ENCODE measurements at places on chromosomes 4 and X.

- no peak for DNase-seq
Measured at GRCh38 chrX:134469486-134469885, 9.5 kb downstream of the HPRT1 start.

GRCh38 chr4:126265888-126266287 is 951.1 kb downstream of the FAT4 start:
- no peak for DNase-seq

DNA sequence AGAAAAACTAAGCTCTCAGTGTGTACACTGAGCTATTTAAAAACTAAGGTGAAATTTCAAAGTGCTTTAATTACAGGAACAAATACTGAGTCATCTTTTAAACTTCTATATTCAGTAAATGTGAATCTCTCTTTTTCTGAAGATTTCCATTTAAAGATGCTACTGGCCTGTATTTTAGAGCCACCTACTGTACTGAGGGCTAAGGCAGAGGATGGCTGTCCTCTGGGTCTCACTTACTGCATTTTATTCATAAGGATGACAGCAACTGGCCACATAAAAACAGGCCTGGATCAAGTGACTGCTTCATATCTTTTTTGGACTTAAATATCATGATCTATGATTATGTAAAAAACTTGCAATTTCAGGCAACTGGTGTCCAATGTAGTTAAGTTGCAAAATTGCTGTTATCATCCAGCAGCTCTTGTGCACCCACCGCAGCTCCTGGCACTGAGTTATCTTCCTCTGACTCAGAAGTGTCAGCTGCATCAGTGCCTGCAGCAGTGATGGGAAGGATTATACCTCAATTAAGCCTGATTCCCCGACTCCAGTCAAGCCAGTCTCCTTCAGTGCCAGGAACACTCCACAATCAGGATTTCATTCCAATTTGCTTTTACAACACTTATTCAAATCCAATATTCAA is 1073.7 kb downstream of the PDHA2 start:
- DNase-seq, result no peak

- DNase-seq, result no peak
Measured at GRCh38 chr4:102553982-102554381, 52.8 kb downstream of the NFKB1 start.

DNA sequence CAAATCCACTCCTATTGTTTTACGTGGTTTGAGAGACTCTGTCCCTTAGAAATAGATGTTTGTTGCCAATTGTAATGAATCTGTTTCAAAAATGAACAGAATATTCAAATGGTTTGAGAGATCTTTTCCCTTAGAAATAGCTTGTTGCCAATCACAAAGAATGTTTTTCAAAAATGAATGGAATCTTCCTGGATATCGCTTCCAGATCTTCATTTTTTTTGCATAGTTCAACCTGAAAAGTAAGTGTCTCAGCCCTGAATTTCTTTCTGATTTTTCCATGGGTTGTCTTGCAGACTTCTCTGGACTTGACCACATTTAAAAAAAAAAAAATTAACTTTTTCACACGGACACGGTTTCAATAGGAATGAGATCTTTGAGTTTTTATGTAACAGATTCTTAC is 22.7 kb downstream of the SHOX start:
- no peak for DNase-seq

- DNase-seq, result peak; percentile 19
Measured at GRCh38 chr4:81472281-81473182, 825 bp upstream of the RASGEF1B start.

- no peak for DNase-seq
Measured at GRCh38 chr4:1488831-1489638, 82.8 kb upstream of the NKX1-1 start.

- no peak for DNase-seq
Measured at GRCh38 chr4:52841682-52842456, 20.2 kb upstream of the RASL11B start.

DNA sequence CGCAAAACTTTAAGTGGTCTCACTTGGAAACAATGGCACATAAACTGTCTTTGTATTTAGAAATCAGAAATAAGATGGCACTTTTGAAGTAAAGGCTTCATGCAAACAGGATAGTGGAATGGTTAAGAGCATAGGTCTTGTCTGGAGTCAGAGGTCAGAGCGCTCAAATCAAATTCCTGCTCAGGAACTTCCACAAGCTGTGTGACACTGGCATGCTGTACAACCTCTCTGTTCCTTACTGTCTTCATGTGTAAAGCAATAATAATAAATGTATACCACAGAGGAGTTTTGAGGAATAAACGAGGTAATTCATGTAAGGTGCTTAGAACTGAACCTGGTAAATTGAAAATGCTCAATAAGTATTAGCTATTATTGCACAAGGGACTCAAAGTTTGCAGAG is 43.4 kb upstream of the ACSL4 start:
- no peak for DNase-seq

- no peak for DNase-seq
Measured at GRCh38 chr4:152485726-152486276, 50.1 kb downstream of the FBXW7 start.

DNA sequence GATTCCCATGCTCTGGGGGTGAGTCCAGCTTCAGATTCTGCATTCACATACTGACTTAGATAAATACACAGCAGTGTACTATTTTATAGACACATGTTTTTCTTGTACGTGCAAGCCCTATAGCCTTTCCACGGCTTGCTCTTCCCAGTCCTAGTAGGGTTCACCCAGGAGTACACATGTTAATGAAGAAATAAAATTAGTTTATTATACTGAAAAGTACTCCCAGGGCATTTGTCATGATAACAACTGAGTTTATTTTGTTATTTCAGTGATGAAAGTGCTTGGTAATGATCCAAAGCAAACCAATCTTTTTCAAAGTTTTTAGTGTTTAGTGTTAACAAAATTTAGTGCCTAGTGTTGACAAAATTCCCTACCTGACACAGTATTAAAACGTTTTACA is 21.3 kb downstream of the MAPK10 start:
- no peak for DNase-seq

GRCh38 chr4:43782391-43782790 is 666.2 kb downstream of the KCTD8 start:
- DNase-seq, result no peak

GRCh38 chr4:55636656-55636999 is 530 bp upstream of the NMU start:
- no peak for DNase-seq

- DNase-seq, result peak; percentile 47
Measured at GRCh38 chr4:184097241-184097605, 120.5 kb downstream of the ENPP6 start.

DNA sequence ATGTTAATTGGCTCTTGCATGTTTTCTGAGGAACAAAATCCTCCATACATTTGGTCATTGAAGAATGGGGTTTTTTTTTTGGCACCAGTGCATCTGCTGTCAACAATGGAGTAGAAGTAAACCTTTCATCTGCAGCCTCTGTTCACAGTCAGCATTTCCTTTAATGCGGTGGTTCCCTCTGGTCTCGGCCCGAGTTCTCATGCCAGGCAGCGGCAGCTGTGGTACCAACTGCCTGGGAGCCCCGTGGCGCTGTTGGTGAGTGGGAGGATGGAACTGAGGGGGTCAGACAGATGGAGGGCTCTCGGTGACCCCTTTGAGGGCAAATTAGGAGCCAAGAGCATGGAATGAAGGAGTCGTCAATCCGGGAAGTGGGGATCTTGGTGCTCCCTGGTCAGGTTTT is 114.7 kb downstream of the AFF1 start:
- DNase-seq, result no peak

- no peak for DNase-seq
Measured at GRCh38 chr4:151418385-151418784, 9.4 kb downstream of the FHIP1A start.

DNA sequence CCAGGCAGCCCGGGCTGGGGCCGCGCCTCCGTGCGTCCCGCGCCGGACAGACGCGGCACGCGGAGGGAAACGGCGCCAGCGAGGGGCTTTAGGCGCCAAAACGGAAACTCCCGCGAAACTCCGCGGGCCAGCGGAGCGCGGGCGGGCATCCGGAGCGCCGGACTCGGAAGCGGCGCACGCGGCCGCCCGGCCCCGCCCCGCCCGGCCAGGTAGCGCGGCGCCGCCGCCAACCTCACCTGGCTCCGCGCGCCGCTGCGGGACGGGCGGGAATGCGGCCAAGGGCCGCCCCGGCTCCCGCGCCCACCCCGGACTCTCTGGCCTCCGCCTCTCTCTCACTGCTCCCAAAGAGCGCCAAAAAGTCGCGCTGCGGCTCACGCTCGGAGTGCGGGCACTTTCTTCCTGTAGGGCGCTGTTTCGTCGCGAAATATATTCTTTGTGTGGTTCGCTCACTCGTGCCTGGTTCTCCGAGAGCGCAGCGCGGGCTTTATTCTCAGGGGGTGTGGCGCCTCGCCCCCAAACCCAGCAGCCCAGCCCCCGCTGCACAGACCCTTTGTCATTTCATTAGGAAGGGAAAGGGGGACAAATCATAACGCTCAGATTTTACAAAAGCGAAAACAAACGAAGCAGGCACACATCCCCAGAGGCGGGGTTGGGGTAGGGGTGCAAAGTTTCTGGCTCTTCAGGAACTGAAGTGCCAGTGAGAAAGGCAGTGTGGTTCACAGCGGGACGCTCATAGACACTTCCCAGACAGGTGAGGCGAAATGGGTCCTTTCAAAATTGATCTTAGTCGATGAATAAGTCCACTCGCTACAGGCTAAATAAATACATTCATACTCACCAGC is 961 bp upstream of the MBNL3 start:
- peak; percentile 45 for DNase-seq

DNA sequence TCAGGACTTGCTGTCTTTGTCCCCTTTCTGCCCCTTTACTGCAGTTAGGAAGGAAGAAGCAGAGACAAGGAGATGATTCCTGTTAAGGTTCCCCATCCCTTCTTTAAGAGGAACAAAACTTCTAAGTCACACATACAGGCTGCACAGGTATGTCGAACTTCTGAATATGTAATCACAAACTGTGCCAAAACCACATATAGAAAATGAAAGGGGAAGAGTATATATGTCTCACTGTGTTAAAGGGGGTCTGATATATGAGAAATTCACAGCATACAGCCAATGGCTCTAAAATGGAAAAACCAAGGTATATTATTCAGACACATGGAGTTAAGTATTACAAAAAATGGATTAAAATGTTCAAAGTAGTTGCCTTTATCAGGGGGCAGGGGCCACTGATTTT is 11.7 kb downstream of the CFAP97 start:
- no peak for DNase-seq

DNA sequence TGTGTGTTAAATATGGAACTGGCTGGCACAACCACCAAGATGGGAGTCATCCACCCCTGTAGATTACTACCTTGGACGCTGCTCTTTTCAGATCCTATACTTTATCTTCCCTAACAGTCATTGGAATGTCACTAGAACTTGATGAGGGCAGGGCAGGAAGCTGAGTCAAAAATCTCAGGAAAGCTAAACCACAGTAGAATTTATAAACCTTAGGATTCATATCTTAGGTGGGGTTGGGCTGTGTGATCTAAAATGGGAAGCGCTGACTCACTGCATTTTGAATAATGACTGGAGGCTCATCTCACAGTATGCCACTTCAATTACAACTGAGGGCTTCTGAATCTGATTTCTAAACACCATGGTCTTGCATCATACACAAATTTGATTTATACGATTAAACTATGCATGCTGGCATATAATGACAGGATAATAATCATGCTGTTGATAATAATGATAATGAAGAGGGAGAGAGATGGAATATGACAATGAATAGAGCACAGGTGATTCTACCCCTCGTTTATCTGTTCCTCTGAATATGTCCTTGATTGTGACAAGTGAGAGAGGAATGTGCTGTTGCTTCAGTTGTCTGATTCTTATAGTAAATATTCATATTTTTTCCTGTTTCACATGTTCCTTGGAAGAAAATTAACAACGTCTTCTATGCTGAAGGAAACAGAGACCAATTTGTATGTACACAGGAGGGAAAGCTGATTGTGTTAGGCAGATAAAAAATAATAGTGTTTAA is 270.3 kb upstream of the HS3ST1 start:
- DNase-seq, result no peak

DNA sequence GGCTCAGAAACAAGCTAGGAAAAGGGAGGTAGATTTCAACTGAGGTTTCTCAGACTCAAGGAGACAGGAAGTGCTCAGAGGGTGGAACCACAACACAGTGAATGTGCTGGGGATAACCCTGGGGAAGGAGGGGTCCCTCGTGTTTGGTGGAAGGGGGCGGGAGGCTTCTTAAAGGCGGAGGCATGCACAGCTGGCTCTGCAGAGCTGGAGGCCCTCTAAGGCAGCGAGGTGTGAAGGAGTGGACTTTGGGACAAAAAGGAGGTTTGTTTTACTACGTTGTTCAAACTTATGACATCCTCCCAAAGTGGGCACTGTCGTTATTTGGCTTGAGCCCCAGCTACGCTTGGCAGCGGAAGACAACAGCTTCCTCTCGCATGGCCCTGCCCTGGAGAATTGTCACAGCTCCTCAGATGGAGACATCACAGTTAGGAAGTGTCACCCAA is 21.7 kb upstream of the MTM1 start:
- DNase-seq, result peak; percentile 10

DNA sequence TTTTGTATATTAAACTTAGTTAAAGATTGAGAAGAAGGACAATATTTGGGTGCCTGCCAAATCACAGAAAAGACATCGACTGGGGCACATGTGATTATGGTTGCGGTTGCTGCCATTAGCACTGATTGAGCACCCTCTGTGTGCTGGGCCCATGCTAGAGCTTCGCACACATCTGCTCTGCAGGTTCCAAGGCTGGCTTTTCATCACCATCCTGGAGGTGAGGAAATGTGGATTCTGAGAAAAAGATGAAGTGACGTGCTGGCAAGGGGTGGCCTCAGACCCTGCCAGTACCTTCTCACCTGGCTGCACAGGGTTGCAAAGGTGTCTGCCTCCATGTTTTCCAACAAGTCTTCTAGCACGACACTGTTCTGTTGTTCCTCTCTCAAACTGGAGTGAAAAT is 134.0 kb downstream of the EVC2 start:
- no peak for DNase-seq

DNA sequence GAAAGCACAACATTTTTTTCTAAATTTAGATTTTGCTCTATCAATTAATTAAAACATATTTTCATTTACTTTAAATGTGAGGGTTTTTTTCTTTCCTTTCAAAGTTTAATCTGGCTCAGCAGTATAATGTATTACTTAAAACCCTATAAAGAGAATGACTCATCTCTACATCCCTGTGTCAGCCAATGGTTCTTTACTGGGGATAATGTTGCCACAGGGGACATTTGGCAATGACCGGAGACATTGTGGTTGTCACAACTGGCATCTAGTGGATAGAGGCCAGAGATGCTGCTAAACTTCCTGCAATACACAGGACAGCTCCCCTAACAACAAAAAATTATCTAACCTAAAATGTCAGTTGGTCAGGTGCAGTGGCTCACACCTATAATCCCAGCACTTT is 53.8 kb downstream of the SYNPO2 start:
- DNase-seq, result no peak

DNA sequence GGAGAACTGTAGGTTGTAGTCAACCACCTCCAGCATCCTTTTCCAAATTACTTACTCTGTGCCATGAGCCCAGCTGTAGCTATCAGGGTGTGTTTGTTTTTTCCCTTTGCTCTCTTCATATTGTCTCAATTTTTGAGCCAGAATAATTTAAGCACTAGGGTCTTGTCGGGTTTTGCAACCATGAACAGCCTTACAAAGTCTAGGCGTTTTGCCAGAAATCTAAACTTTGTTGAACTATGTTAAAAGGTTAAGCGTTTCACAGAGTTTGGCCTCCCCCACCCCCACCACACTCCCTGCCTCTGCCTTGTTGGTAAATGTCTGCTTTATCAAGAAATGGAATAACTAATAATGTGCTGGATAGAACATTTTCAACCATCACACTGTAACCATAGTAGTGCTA is 190.6 kb upstream of the TTC29 start:
- no peak for DNase-seq

Data from stimulated activated CD4-positive, alpha-beta T cell treated with anti-CD3 and anti-CD28 coated beads, Interleukin-2, amount 100 ng/mL, for 24 hours (primary cell).